NCI-H1048 (cell line): ENCODE measurements at places on chromosomes 4 and X.

- DNase-seq = no peak
Measured at GRCh38 chrX:54044877-54045338, 635 bp upstream of the PHF8 start.

- DNase-seq = no peak
Measured at GRCh38 chr4:184951668-184952160, 66.6 kb upstream of the HELT start.

DNA sequence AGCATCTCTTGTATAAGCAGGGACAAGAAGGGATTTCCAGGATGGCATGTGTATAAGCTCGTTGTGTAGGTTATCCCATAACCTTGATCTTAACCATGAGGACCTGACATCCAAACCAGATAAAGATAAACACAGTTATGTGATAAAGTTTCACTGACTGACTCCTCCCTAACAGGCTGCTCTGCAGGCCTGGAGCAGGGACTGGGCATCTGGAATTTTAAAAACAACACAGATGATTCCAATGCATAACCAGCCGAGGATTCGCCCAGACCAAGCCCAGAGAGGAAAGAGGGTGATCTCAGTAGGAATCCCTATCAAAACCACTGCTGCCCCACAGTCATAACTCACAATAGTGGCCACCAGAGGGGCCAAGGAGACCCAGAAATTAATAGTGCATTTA lies 22.7 kb downstream of the KLF3 start:
- DNase-seq = no peak

GRCh38 chr4:1983846-1984405 lies 24.8 kb downstream of the NELFA start:
- no peak for DNase-seq

DNA sequence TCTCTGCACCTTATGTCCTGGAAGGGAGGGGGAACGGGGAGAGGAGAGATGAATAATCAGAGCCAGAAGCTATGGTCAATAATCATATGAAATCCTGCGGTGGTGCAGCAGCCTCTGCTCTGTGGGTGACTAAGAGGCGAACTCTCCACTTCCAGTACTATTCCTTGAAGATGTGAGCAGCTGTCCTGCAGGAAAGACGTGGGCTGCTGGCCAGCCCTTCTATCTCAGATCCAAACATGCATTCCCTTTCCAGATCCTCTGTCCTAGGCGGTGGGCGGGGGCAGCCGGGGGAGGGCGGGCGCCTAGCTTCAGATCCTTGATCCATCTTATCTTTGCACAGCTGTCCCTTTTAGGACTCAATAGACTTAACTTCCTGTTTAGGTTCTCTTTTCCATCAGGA lies 34.5 kb downstream of the SPINK2 start:
- no peak for DNase-seq

- DNase-seq = no peak
Measured at GRCh38 chr4:183905593-183906488, 734 bp downstream of the STOX2 start.

GRCh38 chr4:15853345-15853744 lies 75.2 kb downstream of the CD38 start:
- no peak for DNase-seq
